ENCODE measurements at places on chromosomes 7 and 10.

- no peak for DNase-seq
These were observed 61.1 kb downstream of the EBLN1 start for GRCh38 chr10:22156750-22157149.

DNA sequence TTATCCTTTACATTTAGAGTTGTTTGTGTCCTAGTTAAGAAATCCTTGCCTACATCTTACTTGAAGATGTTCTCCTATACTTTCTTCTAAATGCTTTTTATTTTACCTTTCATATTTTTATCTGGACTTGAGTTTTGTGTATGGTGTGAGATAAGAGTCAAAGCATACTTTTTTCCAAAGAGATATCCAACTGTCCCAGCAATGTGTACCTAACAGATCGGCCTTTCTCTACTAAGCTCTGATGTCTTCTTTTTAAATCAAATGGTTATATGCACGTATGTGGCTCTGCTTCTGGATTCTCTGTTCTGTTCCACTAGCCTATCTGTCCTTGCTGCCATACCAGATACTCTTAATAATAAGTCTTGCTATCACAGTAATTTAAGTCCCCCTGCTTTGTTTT lies 7.2 kb downstream of the IKZF5 start:
- DNase-seq: no peak

DNA sequence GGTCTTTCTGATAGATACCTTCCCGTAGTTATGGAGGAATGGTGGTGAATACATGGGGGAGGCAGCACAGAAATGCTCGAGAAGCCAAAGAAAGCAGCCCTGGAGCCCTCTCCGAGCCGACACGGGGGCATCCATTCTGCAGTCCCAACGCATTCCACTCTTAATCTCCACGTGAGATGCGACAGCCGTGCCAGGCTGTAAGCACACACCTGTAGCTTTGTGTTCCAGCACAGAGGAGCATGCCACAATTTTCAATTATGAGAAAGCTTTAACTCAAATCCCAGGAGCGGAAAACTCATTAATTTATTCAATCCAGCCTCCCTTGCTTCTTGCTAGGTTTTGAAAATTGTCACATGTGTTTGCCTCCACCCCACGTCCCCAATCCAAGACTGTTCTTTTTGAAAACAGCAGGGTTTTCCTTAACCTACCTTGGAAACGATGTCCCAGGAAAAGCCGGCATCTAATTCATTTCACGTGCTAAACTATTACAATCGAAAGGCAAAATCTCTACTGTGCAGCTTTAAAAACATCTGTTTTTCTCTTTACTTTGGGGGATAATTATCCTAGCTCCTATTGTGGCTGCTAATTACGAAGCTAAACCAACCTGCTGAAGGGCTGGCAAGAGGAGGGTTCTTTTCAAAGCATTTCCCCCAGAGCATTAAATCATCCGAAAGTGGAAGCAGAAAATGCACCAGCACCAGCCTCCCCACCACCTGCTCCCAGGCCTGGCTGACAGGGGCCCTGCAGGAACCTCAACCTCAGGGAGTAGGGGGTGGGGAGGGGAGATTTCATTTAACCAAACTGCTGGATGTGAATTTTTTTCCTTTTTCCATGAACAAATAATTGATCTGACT lies 56.0 kb upstream of the CHST15 start:
- no peak for DNase-seq

GRCh38 chr7:91264924-91265681 lies 870 bp downstream of the FZD1 start:
- DNase-seq: no peak

GRCh38 chr7:26186364-26187311 lies 13.9 kb downstream of the HNRNPA2B1 start:
- no peak for DNase-seq

- no peak for DNase-seq
These were observed 23.5 kb downstream of the FAM241B start for GRCh38 chr10:69653561-69653960.

GRCh38 chr10:118783776-118784545 lies 29.2 kb upstream of the CACUL1 start:
- no peak for DNase-seq
